ENCODE measurements at places on chromosomes 6 and 20.

DNA sequence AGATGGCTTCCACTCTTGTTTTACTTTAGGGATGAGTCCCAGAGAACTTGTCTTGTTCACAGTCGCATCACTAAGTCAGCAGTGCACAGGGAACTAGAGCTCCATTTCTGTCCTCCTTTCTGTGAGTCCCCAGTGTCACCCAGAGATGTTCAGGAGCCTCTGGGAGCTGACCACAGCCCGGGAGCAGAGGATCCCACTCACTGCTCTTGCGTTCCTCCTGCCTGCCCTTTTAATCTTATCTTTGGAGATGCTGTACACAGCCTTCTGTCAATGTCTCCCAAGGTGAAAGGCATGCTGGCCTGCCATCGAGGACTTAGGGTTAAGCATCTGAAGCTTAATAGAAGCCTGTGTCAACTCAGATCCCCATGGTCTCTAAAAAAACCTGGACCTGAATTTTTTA lies 71.2 kb downstream of the IGF2R start:
- DNase-seq: no peak

GRCh38 chr6:149118737-149119653 lies 198.5 kb upstream of the TAB2 start:
- DNase-seq: no peak

- no peak for DNase-seq
These were observed 73.2 kb downstream of the BCKDHB start for GRCh38 chr6:80179695-80180094.

DNA sequence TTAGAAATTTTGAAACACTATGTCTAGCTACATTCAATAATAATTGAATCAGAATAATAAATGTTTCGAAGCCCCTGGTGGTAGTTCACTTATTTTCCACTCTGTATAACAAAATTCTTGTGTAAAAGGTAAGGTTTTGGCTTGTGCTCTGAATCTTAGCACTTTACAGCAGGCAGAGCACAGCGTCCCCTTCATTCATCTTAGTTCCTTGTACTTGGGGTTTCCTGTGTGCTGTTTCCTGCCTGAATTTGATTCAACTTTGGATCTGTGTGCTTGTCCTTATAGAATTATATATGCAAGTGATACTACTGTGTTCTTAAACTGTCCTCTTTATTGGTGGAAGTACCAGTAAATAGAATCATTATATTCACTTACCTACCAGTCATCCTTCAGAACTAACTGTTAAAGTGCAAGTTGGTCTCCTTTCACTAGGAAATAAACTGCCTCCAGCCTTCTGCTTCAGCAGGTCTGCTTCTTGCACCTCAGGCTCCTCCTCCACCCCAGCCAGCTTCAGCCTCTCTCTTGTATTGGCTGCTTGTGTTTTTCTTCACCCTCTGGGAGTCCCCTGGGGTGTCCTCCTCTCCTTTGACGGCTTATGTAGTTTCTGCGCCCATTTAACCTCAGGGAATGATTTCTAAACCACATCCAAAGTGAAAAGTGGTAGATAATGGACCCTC lies 28.8 kb upstream of the TULP4 start:
- DNase-seq: no peak

Measured in SK-N-DZ (cell line).